ENCODE measurements at places on chromosomes 5 and 9. TPM values are rescaled to one million over a fixed set of nuclear protein-coding genes. Genes with fewer than 3 reads are reported as not detected.

- peak; percentile 46 for DNase-seq
These were observed 7.4 kb downstream of the GALNT10 start for GRCh38 chr5:154197801-154198491.

Gene FAM221B
- total RNA-seq: not detected

Gene CAMK2A
- not detected for total RNA-seq

Gene CAPSL
- not detected for total RNA-seq

- DNase-seq: no peak
These were observed 11.4 kb downstream of the CAMK2A start for GRCh38 chr5:150278046-150278730.

DNA sequence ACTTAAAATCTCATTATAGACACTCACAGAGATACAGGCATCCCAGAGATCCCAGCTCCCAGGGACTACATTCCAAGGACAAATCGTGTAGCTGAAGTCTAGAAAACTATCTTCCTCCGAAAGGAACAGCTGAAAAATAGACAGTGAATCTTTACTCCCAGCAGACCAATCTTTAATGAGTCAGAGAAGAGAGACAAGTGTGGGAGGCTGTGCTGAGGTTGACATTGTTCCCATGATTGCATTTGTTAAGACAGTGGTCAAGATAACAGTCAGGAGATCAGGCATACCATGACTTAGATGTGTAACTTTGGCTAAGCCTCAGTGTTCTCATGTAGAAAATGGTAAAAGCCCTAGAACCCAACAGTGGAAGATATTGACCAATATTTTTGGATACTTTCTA lies 120.7 kb downstream of the PAPPA start:
- DNase-seq: no peak

Gene OR13C2
- total RNA-seq: not detected

DNA sequence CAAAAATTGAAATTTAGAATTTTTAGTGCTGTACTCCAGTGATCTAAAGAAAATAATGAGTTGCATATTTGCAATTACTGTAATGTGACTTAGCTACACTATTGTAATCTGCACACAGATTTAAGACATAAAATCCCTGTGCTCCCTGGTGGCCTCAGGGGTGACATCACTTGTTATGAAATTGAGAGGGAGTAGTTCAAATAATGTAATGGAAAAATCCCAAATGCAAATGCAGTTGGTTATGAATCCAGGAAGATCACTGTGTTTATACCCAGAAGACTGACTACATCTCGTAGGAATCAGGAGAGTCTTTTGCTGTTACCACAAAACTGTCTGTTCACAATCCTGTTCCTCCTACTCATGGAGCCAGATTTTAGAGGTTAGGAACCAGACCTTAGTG lies 178.7 kb upstream of the FBXL17 start:
- DNase-seq: no peak

GRCh38 chr9:99368341-99369326 lies 146.6 kb downstream of the SEC61B start:
- no peak for DNase-seq

- no peak for DNase-seq
These were observed 297.2 kb downstream of the SPOCK1 start for GRCh38 chr5:137201876-137202275.

GRCh38 chr9:35277628-35278359 lies 116.0 kb downstream of the UNC13B start:
- no peak for DNase-seq

- DNase-seq: no peak
These were observed 17.9 kb upstream of the C5orf47 start for GRCh38 chr5:173970878-173971650.

Gene NSG2
- total RNA-seq: not detected

Gene ACTL7A
- total RNA-seq: not detected

- DNase-seq: no peak
These were observed 24.8 kb downstream of the AK3 start for GRCh38 chr9:4716163-4716562.

- DNase-seq: no peak
These were observed 2.4 kb downstream of the CCL28 start for GRCh38 chr5:43409809-43410271.

DNA sequence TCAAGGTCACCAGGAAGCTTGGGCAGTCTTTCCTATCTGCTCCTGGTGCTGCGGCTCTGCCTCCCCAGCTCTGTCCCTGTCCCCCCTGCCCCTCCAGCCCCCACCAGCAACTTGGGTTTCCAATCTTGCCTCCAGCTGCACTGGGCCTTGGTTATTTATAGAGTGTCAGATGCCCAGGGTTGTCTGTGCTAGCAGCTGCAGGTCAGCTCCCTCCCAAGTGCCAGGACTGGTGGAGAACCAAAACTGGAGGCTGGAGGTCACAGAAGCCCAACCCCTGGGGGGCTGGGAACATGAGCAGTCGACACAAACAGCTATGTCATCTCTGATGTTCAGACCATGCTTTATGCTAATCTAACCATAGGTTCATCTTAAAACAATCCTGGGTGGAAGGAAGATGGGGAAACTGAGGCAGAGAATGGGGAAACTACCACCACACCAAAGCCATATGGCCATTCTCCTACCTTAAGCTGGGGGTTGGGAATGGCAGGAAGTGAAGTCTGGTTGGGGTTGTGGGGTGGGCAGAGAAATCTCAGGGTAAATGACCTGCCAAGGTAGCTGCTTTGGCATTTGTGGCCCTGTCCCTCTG lies 1.7 kb downstream of the TPM2 start:
- DNase-seq: no peak

DNA sequence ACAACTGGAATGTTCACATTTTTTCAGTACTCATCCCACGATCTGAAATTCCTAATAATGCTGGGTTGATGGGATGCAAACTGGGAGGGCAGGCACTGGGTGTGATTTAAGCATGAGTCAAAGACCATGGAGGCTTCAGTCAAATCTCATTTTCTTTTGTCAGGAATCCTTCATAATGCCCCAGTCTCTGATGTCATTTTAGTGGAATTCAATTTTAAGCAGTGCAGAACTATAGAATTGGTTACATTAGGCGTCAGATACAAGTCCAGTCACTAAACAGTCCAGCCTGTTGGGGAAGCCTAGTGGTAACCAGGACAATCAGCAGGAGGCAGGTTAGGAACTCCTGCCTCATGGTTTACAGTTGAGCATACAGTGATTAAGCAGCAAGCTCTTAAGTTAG lies 41.0 kb upstream of the TMEM215 start:
- no peak for DNase-seq

- peak; percentile 31 for DNase-seq
These were observed 29.5 kb downstream of the MTAP start for GRCh38 chr9:21831841-21832509.

Gene FLT4
- total RNA-seq: 0.68 TPM

DNA sequence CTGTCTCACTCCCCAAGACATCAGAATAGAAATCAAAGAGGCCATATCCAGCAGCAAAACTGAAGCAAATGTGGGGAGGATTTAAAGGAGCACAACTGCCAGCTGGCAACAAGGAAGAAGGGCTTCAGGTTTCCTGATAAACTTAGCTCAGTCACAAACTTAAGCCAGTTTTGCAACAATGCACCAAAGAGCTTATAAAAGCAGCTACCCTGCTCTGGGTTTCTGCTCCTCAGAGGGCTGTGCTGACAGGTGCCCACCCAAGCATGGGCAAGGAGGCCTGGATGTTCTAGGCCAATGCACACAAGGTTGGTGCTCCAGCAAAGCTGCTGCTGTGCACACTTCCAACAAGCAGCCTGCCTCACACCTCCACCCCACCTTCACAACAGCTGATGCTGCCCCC lies 132.9 kb downstream of the SIL1 start:
- DNase-seq: no peak

DNA sequence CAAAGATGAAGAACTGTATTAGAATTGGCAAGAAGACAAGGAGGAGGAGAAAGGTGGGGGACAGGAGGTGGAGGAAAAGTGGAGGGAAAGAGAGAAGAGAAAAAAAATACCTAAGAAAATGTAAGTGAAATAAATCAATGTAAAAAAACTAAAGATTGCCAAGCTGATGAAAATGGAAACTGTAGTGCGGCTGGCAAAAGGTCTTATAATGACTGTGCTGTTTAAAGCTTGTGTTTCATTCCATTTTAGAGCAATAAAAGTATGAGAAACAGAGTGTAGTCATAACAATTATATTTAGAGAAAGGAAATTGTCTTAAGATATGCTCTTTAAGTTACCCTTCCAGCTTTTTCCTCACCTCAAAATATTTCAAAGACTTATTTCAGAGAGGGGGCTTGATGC lies 670.5 kb upstream of the SEMA6A start:
- DNase-seq: no peak

Gene INSL6
- total RNA-seq: not detected

Gene CDC20B
- total RNA-seq: not detected

- DNase-seq: no peak
These were observed 43.2 kb downstream of the SLC36A1 start for GRCh38 chr5:151490627-151491026.

DNA sequence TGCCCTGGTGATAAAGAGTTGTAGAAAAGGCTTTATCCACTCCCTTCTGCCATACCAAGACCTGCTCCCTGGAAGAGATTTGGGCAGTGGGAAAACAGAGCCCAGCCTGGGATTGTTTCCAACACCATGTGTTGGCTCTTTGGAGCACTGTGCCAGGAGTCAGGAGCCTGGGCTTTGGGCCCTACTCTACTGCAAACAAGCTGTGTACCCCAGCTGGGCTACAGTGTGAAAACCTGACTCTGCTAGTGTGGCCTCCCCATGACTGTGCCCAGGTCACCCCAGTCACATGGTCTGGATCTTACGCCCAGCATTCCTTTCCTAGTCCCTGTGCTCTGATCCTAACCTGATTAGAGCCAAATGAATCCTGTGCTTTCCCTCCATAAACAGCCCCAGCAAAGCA lies 39.3 kb upstream of the SHB start:
- no peak for DNase-seq

DNA sequence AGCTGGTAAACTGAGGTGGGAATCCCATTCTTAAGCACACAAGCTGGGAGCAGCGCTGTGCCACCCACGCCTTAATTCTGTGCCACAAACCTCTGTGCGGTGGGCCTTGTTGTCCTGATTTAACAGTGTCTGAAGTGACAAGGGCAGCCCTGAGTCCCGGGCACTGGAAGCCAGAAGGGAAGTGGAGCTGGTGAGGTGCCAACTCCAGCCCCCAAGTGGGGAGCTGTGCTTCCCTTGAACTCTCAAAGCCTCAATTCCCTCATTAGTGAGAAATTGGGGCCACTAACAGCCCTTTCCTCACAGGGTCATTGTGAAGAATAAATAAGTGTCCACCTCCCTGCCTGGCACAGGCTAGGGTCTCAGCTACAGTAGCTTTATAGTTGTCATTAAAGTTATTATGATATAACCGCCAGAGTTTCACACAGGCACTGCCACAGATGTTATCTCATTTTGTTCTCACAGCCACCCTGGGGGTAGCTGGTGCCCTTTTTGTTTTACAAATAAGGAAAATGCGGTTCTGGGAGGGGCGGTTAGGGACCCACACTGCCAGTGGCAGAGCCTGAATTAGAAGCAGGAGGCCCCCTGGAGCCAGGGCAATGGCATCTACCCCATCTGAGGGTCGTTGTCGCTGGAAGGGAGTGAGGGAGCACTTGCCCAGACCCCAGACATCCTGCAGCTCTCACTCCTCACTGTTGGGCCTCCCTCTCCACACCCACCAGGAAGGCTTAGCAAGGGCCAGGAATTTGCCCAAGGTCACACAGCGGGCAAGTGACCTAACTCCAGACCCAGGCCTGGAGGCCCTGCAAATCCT lies 2.1 kb upstream of the TLX3 start:
- no peak for DNase-seq

- no peak for DNase-seq
These were observed 96.4 kb downstream of the RFK start for GRCh38 chr9:76297721-76298239.

- DNase-seq: no peak
These were observed 61.4 kb upstream of the ADRB2 start for GRCh38 chr5:148765061-148765460.

DNA sequence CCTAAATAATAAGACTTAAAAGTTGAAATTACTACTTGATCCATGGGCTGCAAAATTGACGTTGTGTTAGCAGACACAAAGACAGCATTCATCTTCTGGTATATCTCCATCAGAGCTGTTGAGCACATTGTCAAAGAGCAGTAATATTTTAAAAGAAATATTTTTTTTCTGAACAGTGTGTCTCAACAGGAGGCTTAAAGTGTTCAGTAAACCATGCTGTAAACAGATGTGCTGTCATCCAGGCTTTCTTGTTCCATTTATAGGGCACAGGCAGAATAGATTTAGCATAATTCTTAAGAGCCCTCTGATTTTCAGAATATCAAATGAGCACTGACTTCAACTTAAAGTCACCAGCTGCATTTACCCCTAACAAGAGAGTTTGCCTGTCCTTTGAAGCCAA lies 29.7 kb upstream of the CCNH start:
- no peak for DNase-seq

Gene ENHO
- not detected for total RNA-seq

DNA sequence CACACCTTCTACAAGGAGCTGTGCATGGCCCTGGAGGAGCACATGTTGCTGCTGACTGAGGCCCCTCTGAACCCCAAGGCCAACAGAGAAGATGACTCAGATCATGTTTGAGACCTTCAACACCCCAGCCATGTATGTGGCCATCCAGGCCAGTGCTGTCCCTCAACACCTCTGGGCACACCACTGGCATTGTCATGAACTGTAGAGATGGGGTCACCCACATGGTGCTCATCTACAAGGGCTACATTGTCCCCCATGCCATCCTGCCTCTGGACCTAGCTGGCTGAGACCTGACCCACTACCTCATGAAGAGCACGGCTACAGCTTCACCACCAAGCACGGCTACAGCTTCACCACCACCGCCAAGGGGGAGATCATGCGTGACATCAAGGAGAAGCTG lies 49.0 kb upstream of the FBXL7 start:
- DNase-seq: no peak

DNA sequence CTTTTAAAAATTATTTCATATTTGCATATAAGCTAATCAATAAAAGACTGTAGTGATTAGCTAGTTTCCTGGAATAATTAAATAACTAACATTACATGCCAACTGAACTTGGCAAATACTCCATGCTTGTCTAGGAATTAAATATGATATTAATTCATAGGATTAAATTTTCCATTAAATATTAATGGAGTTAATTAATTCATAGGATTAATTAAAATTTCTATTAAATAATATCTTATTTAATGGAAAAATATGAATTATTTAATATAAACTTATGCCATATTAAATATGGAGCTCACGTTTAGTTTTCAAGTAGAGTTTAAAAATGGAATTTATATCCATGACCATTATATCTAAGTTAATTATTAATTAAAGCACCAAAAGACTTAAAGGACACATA lies 517.8 kb upstream of the DAB2 start:
- no peak for DNase-seq

DNA sequence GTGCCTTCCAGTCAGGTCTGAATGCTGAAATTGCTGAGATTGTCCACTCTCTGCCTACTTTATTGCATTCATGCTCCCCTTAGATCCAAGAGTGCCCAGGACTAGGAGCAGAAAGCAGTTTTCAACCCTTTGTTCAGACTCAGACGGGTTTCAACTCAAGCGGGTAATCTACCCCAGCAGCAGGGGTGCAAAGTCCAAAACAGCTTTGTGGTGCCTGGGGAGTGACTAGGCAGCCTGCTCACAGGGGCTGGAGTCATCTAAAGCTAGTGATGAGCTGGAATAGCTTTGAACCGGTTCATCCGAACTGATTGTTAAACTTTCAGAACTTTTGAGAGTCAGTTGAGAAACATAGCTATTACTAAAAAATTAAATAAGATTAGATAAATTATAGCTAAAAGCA lies 71.0 kb upstream of the IQGAP2 start:
- DNase-seq: no peak

Gene C5
- 1.5 TPM for total RNA-seq

Gene DAB2IP
- total RNA-seq: 0.19 TPM
